ENCODE measurements at places on chromosomes 12 and 14.

DNA sequence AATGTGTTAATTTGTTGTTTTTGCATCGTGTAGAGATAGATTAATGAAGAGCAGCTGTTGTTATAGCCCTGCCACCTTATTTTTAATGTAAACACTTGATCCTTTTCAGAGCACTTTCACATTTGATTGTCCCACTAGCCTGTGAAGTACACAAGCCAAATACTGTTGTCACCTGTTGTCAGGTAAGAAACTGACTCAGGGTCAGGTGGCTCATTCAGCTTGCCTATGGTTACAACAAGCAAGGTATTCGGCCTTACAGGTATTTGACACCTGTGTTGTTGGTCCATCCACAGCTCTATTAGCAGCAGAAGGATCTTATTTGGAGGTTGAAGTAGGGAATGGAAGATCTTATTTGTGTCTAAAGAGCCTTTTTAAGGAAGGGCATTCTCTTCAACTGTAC is 108.9 kb downstream of the GPR135 start:
- no peak for DNase-seq

GRCh38 chr14:96264853-96265252 is 8.8 kb downstream of the BDKRB1 start:
- DNase-seq, result no peak

DNA sequence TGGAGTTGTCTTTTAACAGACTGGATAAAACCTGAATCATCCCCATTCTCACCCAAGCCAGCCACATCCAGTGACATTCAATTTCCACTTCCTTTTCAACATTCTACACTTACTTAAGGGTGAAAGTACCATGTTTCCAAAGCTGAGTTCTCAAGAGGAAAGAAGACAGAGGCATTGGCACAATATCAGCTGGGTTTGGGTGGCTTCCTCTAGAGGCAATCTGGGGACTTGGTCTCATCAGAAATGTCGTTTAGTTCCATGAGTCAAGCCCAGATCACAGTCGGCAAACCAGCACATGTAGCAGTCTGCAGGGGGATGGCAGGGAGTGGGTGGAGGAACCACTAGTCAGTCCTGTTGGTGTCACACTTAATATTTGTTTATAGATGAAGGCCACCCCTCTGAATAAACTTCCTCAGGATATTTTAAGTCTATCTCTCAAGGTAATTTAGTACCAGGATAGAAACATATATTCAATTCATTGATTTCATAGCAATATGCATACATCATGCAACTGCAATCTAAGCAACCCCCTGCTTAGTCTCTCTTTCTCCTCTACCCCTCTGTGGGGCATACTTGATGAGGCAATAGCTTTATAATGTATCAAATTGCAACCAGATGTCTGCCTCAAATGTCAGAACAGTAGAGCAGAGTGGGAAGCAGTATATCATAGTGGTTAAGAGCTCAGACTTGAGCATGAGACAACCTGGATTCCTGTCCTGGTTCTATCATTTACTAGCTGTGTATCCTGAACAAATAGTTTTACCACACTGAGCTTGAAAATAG is 3.0 kb downstream of the SRRM4 start:
- DNase-seq, result no peak

GRCh38 chr14:50085570-50086320 is 30.6 kb downstream of the VCPKMT start:
- no peak for DNase-seq

GRCh38 chr12:121804417-121805111 is 755 bp downstream of the SETD1B start:
- peak; percentile 67 for DNase-seq

DNA sequence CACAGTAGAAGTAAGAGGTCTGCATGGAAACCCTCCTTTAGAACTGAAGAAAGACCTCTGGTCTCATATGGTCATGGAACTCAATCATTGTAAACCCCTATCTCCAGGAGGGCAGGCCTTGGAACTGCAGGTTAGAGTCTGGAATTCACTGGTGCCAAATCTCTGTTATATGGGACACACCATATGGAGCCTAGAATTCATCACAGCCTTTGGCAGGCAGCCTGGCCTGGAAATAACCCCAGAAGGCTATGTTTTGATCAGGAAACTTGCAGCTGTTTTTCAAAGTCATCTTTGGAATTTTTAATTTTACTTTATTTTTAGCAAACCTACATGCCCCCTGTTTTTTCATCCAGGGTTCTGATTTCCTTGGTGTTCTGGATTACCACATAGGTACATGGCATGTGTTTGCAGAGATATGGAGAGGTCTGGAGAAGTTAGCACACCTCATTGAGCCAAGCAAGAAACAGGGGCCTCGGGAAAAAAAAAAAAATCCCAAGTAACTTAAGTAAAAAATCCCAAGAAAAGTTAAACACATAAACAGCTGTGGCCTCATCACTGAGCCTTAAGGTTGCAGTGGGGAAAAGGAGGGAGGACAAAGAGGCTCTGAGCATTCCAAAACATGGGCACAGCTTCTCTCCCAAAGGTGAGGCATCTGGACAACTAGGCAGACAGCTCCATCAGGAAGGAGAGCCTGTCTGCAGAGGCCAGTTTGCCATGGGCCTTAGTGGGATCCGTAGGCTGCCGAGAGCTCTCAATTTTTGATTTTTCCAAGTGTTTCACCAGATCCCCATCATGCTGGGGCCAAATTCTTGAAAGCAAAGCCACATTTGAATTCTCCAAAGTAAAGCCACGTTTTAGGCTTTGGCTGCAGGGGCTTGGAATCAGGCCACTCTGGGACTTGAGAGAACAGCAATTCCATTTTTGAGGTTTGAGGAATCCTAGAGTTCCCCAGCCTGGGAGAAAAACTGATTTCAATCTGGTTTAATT is 339.6 kb upstream of the TBX3 start:
- no peak for DNase-seq

DNA sequence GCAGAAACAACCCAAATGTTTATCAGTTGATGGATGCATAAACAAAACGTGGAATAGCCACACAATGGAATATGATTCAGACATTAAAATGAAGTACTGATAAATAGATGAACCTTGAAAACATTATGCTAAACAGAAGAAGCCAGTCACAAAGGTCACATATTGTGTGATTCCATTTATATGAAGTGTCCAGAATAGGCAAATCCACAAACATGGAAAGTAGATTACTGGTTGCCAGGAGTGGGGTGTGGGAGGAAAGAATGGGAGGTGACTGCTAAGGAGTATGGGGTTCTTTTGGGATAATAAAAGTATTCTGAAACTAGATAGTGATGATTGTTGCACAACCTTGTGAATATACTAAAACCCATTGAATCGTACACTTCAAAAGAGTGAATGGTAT is 1.3 kb upstream of the HSD17B6 start:
- no peak for DNase-seq

DNA sequence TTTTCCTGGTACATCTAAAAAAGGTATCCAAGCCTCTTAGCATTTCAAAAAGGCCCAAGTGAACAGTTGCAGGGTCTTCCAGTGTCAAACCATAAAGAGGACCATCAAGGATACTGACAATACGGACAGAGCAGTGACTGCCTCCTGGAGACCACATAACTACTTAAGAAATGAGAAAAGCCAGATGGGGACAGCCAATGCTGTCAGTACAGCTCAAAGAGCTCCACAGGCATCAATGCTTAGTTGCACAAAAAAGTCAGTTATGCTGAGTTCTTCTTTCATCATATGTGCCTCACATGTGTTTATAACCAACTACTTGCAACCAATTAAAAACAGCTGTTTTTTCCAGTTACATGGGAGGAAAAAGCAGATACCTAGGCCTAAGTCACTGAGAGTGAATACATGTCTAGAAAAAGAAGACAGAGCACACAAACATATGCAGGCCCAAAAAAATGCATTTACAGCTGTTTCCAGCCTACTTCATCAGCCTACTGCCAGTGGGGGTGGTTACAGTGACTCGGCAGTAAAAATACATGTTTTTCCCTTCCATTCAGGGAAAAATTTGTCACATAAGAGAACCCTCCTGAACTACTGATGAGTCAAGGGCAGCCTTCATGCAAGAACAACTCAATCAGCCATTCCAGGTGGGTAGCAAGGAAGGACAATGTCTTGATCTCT is 84.0 kb downstream of the DCAF5 start:
- no peak for DNase-seq

- peak; percentile 45 for DNase-seq
Observed at GRCh38 chr12:64560396-64561301, 49.6 kb upstream of the RASSF3 start.

DNA sequence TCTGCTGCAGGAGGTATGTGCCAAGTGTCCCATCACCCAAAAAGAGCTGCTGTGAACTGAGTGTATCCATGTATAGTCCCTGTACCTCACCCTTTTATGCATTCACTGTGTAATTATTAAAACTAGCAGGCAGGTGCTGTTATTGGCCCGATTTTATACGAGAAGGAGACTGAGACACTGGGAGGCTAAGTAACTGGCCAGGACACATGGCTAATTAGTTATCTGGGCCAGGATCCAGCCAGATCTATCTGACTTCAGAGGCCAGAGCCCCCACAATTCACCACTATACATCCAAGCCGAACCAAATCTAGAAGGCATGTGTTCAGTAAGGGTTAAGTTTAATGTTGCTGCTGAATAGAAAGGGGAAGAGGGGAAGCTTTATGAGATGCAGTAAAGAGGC is 73.4 kb downstream of the FRMD6 start:
- no peak for DNase-seq

GRCh38 chr12:83018088-83018487 is 331.4 kb downstream of the TMTC2 start:
- peak; percentile 20 for DNase-seq

DNA sequence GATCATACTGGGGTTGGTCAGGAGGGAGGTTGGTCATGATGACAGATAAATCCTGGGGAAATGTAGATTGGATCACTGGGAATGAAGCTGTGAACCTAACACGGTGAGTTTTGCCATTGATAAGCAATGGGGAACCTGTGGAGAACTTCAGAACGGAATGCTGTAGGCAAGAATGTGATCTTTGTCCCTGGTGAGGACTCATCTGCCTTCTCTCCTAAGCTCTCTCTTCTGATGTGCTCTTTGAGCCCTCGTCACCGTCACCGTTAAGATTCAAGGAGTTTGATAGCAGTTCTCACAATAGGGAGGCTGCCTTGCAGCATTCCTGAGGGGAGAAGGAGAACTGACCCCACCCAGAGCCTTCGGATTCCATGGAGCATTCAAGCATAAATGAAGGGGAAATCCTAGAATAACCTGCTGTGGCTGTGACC is 217.6 kb downstream of the ANO6 start:
- peak; percentile 34 for DNase-seq

DNA sequence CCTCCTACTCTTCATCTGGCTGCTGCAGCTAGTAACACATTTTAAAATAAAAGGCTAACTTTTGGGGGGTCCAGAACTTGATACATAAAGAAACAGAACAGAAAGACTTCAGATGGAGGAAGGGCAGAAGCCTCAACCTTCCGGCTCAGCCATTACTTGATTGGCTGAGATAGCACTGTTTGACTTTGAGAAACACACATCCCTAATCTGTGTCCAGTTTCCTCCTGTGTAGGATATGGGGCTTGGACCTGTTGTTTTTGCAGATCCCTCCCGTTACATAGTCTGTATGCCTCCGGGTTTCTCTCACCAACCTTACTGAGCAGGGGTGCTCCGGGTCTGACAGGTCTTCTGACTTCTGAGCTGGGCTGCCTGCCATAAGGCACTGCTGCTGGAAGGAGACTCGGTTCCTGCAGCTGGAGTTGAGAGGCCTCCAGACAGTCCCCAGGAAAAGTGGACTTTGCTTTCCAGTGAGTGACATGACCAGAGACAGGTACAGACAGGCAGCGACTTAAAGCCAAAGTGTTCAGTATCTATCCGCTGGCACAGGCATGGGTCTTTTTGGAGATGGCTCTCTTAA is 8.3 kb upstream of the ZNF641 start:
- peak; percentile 56 for DNase-seq

DNA sequence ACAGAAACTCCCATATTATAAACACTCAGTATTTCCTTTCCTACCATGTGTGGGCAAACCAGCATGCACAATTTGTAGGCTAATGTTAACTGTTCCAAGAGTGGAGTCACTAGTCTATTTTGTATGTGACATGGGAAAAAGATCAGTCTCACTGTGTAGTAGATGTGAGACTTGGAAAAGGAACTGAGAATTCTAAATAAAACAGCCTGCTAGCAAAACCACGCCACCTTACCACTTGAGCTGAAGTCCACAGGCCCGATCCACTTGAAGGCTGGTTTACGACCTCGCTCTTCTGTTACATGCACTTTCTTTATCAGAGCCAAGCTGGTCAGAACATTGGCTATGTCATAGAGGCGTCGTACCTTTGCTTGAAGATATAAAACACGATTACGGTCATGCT is 22.5 kb downstream of the E2F7 start:
- no peak for DNase-seq

GRCh38 chr12:32285489-32285888 is 113.9 kb upstream of the FGD4 start:
- no peak for DNase-seq

GRCh38 chr12:104598342-104599271 is 141.9 kb downstream of the CHST11 start:
- no peak for DNase-seq

- no peak for DNase-seq
Observed at GRCh38 chr12:68011882-68012207, 22.6 kb downstream of the IFNG-AS1 start.

- no peak for DNase-seq
Observed at GRCh38 chr12:105013892-105014291, 27.8 kb downstream of the NOPCHAP1 start.

DNA sequence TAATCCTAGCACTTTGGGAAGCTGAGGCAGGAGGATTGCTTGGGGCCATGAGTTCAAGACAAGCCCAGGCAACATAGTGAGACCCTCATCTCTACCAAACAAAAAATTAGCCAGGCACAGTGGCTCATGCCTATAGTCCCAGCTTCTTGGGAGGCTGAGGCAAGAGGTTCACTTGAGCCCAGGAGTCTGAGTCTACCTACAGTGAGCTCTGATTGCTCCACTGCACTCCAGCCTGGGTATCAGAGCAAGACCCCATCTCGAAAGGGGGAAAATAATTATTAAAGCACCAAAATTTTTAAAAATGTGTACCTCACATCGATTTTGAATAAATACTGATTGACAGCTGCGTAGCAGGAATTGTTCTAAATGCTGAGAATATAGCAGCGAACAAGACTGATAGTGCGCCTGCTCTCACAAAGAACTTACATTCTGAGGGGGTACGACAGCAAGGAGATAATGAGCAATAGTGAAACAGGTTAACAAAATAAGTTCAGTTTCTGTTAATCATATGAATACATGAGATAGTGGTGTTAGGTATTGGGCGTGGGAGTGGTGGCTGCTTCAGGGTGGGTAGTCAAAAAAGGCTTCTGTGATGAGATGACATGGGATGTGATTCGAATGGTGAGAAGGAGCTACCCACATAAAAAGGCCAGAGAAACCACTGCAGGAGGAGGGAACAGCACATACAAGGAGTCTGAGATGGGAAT is 19.6 kb downstream of the HCFC2 start:
- no peak for DNase-seq

GRCh38 chr12:121812320-121812871 is 8.6 kb downstream of the SETD1B start:
- DNase-seq, result peak; percentile 87

DNA sequence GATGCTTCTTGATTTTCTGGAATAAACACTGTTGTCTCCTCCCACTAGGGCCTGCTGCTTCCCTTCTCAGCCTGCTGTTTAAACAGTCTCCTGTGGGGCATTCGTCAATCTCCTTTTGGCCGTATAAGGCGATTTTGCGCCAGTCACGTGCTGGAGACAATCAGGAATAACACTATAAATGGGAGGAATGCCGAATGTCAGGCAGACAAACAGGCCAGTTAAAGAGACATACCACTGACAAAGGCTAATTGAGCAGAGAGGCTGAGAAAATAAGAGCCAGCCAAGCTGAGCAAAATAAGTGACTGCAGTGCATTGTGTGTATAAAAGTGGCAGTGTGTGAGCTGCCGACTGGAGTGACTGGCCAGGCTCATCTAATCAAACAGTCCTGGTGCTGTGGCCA is 23.3 kb downstream of the DMAC2L start:
- DNase-seq, result peak; percentile 62
